CD4-positive, alpha-beta T cell treated with Interleukin-12 subunit alpha and Interleukin-12 subunit beta, for 1 hour (primary cell): ENCODE measurements at places on chromosomes 3 and 15.

GRCh38 chr3:172142051-172142863 lies 102.9 kb downstream of the FNDC3B start:
- no peak for DNase-seq

GRCh38 chr15:72682772-72683171 lies 3.2 kb downstream of the HIGD2B start:
- DNase-seq, result no peak

- no peak for DNase-seq
These were observed 9.1 kb downstream of the PYDC2 start for GRCh38 chr3:191470080-191470479.

- DNase-seq, result no peak
These were observed 14.3 kb upstream of the SLC9C1 start for GRCh38 chr3:112308151-112308911.

GRCh38 chr15:91874171-91874570 lies 20.7 kb downstream of the SLCO3A1 start:
- DNase-seq, result no peak
